Kasumi-1 (cell line): ENCODE measurements at places on chromosomes 16 and 17.

DNA sequence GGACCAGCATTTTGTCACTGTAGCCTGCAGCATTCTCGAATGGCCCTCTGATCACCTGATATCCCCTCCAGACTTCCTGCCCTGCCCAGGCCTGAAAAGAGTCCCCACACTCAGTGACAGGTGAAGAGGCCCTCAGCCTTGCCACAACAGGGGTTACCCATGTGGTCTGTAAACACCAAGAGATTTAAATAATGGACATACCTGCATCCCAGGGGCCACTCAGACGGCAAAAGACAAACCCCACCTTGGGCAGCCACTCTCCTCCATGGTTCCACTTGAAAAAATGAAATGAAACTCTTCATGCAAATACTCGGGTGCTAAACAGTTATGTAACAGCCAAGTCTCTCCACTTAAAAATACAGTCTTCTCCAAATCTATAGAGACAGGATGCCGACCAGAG is 22.9 kb upstream of the PECAM1 start:
- no peak for DNase-seq

GRCh38 chr17:43019418-43019817 is 2.8 kb downstream of the VAT1 start:
- no peak for DNase-seq

DNA sequence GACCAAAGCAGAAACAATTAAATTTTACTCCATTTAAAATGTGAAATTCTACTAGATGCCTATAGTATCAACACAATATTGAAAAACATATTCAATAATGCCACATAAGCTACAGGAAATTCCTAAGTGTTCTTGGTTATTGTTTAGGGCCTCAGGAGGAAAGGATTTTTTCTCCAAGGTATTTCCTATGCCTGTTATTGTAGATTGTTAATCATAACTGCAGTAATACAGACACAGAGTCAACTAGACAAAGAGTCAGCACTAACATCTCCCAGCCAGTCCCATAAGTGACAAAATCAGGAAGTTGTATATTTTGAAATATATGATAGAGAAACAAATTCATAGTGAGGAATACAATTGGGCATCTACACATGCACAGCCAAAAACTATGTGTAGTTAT is 782.7 kb upstream of the KIF2B start:
- DNase-seq = no peak

DNA sequence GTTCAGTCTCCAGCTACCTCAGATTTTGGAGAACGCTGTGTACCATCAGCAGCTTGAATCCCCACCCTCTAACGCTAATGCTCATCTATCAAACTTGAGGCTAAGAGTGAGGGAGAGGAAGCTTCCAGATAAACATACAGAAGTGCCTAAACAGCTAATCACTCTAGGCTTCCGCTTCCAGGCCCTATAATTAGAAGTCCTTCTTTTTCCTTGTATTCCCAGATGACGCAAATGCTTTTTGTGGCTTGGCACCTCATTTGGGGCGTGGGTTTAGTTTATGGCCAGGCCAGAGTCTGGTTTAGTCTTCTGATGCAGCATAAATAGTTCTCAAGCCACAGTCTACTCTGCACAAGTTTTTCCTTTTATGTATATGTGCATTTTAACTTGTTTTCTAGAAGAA is 263.4 kb downstream of the BCAS3 start:
- no peak for DNase-seq

DNA sequence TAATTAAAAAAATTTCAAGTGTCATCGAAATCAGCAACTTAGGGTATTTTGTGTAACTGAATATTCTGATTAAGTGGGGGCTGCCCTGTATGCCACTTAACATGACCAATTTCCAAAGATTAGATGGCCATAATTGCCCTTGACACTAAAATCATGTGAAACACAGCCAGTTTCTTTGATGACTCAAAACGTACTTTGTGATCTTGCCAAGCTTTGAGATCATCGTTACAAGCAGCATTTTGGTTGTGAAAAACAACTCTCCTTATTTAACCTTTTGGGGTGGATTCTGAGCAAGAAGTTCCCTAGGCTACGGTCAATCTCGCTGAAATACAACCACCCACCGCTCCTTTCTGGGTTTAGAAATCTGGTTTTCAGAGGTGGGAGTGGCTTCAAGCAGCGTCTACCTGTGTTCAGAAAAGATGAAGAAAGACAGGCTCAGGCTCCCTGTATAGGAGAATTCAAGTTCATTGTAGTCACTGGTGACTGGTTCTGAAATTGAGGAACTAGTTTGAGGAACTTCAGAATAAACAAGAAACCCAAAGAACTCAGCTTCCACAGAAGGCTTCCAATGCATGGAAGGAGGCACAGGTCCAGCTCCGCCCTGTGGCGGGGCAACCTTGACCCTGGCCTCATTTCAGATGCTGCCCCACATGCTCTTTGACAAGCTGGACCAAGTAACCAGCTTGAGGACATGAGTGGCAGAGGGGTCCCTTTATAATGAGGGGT is 9.4 kb downstream of the MAP3K14 start:
- DNase-seq = peak; percentile 94

DNA sequence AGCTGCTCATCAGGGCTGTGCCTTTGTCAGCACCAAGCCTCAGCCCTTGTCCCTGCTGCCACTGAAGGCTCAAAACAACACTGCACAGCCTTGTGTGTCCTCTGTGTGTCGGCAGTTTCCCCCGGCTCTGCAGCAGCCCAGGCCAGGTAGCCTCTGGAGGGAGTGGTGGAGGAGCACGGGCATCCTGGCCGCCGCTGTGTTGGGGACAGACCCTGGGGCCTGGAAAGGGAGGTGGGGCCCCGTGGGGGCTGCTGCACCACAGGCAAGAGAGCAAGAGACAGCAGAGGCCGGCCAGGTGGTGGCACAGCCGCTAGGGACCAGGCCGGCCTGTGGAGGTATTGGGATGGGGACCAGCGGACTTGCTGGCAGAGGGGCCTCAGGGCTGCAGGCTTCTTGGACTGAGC is 96.9 kb upstream of the ZNF750 start:
- DNase-seq = no peak

DNA sequence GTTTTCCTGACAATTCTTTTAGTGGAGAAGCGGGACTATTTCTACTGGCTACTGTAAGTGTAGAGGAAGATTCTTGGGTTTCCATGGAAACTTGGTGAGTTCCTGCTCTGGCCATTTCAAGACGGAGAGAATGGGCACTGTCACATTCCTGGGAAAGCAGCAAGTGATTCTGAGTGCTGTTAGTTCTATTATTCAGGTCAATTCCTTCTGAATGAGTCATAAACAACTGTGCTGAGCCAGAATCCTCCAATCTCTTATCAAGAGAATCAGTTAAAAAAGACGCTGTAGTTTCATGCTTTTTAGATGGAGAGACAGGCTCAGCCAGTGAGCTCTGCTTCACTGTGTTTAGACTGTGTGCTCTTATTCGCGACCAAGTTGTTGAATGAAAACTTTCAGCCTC is 19.6 kb downstream of the AKAP10 start:
- DNase-seq = no peak

DNA sequence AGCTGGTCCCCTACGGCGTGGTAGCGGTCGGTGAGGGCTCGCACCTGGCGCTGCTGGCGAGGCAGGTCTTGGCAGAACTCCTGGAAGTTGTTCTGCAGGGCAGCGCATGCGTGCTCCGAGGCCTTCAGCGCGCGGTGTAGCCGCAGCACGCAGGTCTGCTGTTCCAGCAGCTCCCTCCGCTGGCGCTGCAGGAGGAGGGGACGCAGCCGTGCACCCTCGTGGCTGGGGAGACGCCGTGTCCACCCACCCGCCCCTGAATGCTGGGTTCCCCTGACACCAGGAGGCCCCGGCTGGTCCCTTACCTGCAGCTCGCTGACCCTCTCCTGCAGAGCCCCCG is 12.2 kb downstream of the EVPL start:
- DNase-seq = no peak

- no peak for DNase-seq
Measured at GRCh38 chr17:21199311-21199710, 14.7 kb downstream of the TMEM11 start.

DNA sequence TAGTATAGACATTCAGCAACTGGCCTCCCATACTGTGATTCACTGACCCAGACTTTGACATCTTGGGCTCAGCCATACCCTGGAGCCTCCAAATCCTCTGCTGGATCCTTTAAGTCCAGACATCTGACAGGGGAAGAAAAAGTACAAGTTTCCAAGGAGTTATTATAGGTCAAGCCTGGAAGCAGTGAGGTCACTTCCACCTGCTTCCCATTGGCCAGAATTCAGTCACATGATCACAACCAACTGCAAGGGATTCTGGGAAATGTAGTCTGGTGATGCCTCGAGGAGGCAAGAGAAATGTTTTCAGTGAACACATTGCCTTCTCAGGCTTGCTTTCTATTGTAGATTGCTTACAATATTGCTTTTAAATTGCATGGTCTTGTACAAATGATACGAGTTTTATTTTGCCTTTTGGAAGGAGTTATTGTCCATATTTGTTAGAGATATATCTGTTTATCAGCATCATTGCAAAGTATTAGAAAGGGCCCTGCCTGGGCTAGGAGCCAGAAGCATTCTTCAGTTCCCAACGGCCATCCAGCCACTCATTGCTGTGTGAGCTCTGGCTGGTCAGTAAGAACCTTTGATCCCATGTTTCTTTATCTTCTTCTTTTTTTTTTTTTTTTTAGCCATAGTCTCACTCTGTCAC is 696.9 kb downstream of the WWOX start:
- DNase-seq = peak; percentile 0

GRCh38 chr17:39098588-39098987 is 52.8 kb downstream of the PLXDC1 start:
- peak; percentile 27 for DNase-seq

GRCh38 chr17:2865228-2865627 is 69.0 kb downstream of the RAP1GAP2 start:
- no peak for DNase-seq

GRCh38 chr16:4141604-4142003 is 25.4 kb upstream of the ADCY9 start:
- no peak for DNase-seq

GRCh38 chr16:15594711-15595320 is 48.1 kb downstream of the MARF1 start:
- no peak for DNase-seq

DNA sequence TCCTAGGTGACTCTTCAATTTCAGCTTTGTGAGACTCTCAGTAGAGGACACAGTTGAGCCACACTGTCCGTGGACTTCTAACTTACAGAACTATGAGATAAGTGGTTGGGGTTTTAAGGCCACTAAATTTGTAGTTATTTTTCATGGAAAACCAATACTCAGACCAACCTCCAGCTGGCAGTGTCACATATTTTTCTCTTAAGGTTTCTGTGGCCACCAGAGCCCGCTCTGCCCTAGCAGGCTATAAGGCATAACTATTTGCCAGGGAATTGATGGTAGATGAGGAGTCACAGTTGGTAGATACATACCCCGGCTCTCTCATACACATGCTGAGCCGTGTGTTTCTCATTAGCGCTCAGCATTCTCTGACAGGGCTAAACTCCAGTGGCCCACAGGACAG is 336.8 kb upstream of the MON1B start:
- DNase-seq = no peak
